ENCODE measurements at places on chromosomes 7 and 10.

- peak; percentile 64 for DNase-seq
Observed at GRCh38 chr10:104300736-104301292, 31.8 kb downstream of the GSTO2 start.

GRCh38 chr10:131833446-131834080 is 67.2 kb upstream of the PPP2R2D start:
- no peak for DNase-seq

- no peak for DNase-seq
Observed at GRCh38 chr7:153406486-153406872, 645.7 kb upstream of the DPP6 start.

- DNase-seq = no peak
Observed at GRCh38 chr7:15461576-15461975, 100.2 kb downstream of the AGMO start.

DNA sequence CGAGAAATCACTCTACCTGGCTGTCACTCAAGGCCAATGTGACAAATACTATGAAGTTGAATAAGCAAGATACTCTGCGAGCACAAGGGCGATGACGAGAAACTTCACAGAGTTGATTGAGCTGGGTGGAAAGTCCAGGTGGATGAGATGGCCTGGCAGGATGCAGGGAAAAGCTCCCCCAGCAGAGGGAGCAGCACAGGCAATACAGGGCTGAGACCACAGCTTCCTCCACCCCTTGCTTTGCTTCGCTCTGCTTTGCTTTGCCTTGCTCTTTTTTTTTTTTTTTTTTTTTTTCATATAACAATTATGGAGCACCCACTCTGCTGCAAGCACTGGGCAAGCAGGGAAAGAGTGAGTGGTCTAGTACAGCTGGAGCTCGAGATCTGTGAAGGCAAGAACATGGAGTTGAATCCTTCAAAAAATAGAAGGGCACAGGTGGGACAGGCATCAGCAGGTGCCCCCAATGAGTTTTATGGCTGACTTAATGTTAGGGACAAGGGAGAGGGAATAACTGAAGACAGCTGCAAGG is 88.3 kb downstream of the CABCOCO1 start:
- peak; percentile 62 for DNase-seq
